ENCODE measurements at places on chromosomes 12 and 14.

GRCh38 chr14:59297071-59297776, 108.8 kb downstream of the DAAM1 start:
- no peak for DNase-seq

DNA sequence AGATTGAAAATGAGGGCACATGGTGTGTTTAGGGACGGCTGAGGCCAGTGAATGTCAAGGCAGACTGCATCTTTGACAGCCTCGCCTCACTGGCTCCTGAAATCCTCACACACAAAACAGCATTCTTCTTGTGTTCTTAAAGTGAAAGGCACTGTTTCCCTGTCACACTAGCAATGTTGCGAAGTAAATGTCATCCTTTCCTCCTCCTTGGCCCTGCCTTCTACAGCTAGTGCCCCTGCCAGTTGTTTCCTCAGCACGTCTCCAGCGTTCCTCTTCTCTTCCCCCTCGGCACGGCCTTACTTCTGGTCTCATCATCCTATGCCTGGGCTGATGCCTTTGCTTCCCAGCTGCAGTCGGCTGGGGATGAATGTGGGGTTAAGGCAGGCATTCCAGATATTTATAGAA, 129.4 kb upstream of the DNM1L start:
- no peak for DNase-seq

- no peak for DNase-seq
Observed at GRCh38 chr14:92317511-92317910, 5.5 kb upstream of the SLC24A4 start.

- DNase-seq: no peak
Observed at GRCh38 chr12:76080729-76081415, 3.6 kb downstream of the NAP1L1 start.

DNA sequence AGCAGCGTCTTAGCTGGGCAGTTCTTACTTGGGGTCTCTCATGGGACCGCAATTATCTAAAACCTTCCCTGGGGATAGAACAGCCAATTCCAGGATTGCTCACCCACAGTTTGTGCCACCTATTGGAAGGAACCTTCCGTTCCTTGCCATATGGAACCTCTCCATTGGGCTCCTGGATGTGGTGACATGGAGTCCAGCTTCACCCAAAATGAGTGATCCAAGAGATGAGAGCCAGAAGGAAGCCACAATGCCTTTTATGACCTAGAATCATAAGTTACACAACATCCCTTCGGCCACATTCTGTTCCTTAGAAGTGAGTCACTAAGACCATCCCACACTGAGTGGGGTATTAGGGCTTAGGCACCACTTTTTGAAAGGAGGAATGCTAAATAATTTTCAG, 164.4 kb downstream of the FBXL14 start:
- no peak for DNase-seq

- no peak for DNase-seq
Observed at GRCh38 chr12:70660620-70661219, 23.5 kb upstream of the PTPRB start.

DNA sequence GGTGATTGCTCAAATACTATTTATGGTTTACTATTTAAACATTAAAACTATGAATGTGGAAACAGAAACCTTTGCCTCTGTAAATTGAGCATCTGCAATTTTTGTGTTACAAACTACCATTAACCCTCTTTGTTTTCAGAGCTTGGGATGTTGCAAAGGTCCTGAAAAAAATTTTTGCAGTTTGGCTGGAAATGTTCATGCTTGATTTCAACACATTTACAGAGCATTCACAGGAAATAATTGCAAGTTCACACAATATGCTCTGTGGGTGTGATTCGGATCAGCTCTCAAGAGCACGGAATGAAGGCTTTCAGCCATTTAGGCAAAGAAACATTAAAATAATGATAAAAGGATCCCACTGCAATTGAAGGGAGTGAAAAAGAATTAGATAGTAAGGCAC, 232.9 kb downstream of the ATP23 start:
- no peak for DNase-seq

DNA sequence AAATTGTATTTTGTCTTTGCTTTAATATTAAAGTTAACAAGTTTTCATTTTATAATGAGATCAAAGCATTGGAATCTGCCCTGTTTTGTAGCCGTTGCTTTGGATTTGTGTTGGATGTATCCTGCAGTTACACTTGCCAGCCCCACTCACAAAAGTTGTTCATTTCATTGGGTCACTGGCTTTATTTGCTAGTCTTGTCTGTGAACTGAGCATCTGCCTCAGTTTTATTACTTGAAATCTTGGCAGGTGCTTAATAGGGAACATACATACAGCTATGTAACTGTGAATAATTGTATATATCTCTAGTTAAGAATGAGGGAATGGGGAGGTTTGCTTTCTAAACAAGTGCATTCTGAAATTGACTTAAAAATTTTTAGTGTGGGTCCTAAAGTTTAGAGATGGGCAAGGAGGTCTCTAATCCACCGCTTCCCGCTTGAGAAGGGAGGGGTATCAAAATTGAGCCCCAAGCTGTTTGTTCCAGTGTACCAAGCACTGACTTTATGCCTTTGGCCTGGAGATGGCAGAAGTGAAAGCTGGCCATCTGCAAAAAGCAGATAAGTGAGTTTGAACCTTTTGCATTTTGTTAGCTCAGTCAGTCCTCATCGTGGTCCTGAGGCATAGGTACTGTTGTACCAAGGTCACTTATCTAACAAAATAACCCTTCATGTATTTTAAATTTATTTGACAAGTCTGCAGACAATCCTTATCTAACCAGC, 9.3 kb downstream of the EIF5 start:
- no peak for DNase-seq

- no peak for DNase-seq
Observed at GRCh38 chr12:119457271-119457670, 122.7 kb downstream of the CCDC60 start.

DNA sequence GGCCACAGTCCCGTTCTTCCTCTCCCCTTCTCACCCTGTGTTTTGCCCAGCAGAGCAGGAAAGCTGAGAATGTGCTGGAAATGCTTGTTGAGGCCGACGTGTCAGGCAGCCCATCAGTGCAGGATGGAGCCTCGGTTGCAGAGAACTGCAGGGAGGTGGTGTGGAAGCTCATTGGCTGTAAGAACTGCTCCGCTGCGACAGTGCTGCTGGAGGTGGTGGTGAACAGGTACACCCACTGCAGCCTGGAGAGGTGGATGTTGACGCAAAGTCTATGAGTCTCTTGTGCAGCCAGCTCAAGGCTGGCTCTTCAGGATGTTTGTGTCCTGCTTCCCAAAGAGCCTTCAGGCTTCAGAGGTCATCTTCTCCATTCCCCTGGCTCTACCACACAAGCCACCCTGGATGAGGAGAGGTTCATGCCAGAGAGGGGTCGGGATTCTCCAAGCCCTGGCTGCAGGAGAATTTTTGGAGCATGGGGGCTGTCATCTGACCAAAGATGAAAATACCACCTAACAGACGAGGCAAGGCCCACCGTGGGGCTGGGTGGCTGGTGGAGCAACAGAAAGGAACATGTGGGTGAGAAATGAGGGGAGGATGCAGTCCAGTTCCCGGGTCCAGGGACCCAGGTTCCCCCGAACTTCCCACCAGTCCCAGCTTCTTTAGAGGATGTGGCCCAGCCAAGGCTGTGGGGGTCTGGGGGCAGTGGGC, 174.1 kb upstream of the PRMT8 start:
- DNase-seq: no peak

- no peak for DNase-seq
Observed at GRCh38 chr14:24761141-24761540, 127.2 kb upstream of the GZMB start.

DNA sequence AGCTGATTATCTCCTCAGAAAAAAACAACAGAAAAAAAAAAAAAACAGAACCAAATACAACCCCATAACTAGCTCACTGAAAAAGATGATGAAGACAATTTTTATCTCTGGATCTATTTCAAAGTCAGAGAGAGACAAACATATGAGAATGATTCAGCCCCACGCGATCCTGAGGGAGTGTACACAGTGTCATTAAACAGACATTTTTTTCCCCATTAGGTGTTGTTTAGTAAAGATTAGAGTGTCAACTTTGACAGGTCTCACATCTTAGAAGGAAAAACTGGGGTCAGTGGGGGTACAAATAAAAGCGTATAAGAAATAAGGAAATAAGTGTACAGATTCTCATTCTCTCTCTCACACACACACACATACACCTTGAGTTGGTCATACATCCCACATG, 635.4 kb downstream of the NRXN3 start:
- DNase-seq: no peak

DNA sequence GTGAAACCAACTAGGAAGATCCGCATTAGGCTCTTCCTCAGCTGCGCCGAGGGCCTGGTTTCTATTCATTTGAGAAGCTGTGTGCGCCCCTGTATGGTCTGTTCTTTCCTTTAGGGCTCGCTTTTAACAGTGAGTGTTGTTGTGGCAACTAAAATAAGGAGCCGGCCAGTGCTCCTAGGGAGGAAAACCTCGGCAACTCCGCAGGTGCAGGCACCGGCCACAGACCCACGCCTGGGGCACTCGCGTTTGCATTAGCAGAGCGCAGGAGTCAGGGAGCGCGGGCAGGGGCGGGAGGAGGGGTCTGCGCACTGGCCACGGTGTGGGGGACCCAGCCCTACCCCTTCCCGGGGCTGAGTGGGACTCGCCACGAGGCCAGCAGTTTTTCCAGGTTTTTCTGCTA, 50.5 kb downstream of the STX2 start:
- DNase-seq: no peak

DNA sequence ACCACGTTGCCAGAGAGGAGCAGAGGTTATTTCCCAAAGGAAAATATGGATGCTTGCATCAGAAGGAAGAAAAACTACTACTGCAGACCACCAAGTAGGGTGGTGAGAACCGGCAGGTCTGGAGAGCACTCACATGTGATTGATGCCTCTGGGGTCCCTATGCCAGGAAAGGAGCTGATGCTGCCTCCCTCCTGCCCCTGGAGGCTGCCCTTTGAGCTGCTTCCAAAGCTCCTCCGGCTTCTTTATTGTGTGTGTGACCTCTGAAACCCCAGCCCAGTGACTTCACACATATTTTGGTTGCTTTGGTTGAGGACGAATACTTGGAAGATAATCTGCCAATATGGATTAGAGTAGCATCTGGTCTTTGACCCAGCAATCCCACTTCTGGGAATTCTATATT, 133.4 kb downstream of the AACS start:
- DNase-seq: peak; percentile 8

DNA sequence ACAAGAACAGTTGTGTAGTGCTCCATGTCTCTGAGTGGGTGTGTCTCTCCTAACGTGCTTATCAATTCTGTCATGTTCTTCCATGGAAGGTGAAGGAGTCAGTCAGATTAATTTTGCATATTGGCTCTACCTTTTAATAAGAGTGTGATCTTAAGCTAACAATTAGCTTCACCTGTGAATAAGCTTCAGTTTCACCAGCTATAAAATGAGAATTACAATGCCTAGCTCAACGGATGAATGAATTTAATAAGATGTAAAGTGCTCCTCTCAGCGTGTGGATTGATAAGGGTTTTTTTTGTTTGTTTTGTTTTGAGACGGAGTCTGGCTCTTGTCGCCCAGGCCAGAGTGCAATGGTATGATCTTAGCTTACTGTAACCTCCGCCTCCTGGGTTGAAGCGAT, 32.7 kb downstream of the CCDC175 start:
- DNase-seq: no peak

- no peak for DNase-seq
Observed at GRCh38 chr14:44428231-44428945, 78.7 kb downstream of the FSCB start.

DNA sequence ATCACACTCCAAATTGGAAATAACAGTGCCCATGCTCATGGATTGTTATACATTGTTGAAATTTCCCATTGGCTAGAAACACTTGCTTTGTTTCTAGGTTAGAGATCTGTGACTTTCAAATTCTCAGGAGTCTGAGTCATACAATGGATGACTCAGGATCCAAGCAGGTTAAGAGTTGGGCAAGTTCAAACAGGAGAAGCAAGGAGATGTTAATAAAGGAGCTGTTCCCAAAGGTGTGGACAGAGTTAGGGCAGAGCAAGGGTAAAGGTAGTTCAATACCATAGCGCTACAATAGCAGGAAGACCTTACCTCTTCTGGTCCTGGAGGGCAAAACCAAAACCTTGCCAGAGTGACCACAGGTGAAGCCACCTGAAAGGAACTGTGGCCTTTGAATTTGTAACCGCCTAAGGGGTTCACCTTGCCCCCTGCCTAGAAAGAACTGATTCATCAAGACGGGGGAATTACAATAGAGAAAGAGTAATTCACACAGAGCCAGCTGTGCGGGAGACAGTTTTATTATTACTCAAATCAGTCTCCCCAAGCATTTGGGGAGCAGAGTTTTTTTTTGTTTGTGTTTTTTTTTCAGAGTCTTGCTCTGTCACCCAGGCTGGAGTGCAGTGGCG, 4.2 kb upstream of the AMN1 start:
- DNase-seq: no peak

GRCh38 chr12:59444932-59445331, 150.9 kb upstream of the SLC16A7 start:
- no peak for DNase-seq

DNA sequence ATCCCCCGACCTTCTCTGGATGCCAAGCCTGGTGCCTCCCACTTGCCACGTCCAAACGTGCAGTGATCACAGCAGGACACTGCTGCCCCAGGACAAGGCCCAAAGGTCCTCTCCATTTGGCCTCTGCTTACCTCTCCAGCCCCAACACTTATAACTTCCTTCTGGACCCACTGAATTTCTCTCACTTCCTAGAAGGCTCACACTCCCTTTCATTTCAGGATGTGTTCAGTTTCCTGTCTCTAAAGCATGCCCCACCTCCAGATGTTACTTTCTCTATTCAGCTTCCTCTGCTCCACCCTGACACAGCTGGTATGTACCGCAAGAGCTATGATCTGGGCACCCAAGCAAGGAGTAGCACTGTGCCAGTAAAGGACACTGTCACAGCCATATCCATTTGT, 33.0 kb downstream of the CDKL1 start:
- no peak for DNase-seq

DNA sequence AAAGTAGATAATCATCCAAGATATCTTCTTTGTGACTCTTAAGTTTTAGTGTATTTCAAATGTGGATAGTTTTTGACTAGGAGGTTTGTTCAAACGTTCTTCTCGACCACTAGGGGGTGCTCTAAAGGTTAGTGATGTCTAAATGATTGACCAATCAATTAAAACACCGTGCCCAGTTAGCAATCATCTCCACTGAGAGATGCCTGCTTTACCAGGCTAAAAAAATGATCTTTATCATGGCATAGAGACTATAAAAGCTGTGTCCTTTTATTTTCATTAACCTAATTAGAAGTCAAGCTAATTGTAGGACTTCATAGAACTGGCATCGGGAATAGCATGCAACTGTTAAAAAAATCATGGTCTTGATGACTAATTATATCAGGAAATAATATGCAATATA, 153.9 kb downstream of the PRKCH start:
- peak; percentile 52 for DNase-seq

DNA sequence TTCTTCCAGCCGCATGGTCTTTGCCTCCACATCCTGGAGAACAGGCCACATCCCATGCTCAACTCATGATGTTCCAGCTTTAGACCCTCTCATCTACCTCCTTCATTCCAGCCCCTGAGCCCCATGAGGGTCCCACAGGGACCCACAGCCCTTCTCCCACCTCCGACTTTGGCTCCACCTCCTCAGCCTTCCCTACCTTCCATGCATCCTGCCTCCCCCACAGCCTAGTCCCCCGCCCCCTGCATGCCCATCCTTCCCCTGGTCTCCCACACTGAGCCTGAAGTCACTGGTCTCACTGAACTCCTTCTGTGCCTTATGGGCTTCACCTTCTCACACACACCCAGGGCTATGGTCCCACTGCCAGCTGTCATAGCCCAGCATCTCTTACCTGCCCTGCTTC, 9.8 kb downstream of the RAPGEF3 start:
- no peak for DNase-seq

All from SHP77 (cell line).